ENCODE measurements at places on chromosomes 16 and 17.

- no peak for DNase-seq
Measured at GRCh38 chr17:16322636-16323035, 30.6 kb downstream of the CENPV start.

- DNase-seq, result no peak
Measured at GRCh38 chr17:48207776-48208544, 100.4 kb downstream of the SNX11 start.

GRCh38 chr17:2085648-2085949 lies 30.7 kb downstream of the HIC1 start:
- DNase-seq, result no peak

DNA sequence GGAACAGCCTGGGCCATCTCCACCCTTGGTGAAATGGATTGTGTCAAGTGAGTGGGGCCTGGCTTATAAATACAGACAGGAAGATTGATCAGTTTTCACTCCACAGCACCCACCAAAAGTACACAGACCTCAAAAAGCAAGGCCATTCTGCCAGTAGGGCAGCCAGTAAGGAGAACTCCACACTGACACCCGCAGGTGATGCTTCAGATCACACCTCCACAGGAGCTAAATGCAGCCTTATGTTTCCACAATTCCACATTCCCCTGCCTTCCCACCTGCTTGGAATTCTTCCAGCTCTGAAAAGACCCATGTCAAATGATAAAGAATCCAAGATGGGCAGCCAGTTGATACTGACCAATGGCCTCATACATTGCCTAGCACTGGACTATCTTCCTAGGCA lies 191.1 kb downstream of the ZFHX3 start:
- DNase-seq, result no peak

DNA sequence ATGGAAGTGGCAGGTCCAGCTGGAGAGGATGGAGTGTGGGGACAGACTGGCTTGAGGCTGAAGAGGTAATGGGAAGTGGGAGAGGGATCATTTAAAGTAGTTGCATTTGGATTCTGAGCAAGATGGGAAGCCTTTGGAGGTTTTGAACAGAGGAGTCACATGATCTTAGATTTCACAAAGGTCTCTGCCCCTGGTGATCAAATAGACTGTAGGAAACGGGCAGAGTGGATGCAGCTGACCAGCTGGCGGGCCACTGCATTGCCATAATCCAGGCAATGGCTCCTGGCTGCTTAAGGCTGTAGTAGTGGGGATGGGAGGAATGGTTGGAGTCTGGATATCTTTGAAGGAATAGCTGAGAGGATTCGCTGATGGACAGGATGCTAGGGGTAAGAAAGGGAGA lies 81.5 kb downstream of the SLC6A2 start:
- no peak for DNase-seq

- DNase-seq, result no peak
Measured at GRCh38 chr16:81767987-81768592, 11.0 kb upstream of the PLCG2 start.

DNA sequence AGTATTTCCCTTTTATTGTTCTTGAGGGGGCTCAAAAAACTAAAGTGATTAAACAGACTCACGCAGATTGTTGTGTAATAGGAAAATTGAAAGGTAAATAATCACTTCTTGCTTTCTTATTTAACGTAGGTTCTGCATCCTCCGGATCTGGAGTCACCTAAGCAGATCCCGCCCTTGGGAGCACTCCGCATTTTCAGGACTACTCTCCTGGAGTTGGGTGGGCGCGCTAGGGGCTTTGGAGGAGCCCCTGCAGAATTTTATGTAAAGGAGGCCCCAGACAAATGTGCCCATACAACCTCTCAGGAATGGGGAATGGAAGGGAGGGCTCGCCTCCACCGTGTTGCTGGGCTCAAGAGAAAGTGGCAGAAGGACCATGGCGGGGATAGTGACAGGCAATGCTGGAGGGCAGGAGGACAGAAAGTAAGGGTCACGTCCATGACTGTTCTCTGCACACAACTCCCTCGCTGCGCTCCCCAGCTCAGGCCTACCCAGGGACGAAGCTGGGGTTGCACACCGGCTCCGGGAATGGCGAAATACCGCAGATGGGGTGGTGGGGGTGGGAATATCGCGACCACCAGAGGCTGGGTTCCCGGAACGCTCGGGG lies 8.3 kb downstream of the MT2A start:
- no peak for DNase-seq

GRCh38 chr17:36999471-36999870 lies 50.7 kb downstream of the AATF start:
- no peak for DNase-seq

- DNase-seq, result no peak
Measured at GRCh38 chr16:68851601-68852000, 8.3 kb downstream of the TANGO6 start.

DNA sequence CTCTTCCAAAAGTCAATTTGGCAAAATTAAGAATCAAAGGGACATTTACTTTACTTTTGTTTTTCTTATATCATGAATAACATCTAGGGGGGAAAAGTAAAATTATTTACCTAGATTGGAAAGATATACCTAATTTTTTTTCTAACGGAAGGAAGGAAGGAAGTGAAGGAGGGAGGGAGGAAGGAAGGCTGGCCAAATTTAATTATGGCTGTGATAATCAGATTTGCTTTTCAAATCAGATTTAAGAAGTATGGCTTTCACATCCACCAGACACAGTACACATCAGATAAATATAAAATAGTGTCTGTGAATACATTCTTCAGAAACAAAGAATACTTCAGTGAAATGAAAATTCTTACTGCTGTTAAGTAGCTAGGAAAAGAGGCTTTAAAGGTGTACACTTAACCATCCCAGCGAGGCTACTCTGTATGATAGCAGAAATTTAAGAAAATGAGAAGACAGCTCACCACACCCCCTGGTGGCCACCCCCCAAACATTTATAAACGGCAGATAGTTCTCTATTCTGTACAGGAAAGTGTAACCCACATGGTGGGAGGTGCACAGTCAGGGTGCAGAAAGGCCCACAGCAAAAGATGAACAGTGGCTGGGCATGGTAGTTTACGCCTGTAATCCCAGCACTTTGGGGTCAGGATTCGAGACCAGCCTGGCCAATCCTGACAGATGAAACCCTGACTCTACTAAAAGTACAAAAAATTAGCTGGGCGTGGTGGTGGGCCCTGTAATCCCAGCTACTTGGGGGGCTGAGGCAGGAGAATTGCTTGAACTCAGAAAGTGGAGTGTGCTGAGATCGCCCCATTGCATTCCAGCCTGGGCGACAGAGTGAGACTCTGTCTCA lies 150.8 kb downstream of the SSH2 start:
- DNase-seq, result peak; percentile 58

DNA sequence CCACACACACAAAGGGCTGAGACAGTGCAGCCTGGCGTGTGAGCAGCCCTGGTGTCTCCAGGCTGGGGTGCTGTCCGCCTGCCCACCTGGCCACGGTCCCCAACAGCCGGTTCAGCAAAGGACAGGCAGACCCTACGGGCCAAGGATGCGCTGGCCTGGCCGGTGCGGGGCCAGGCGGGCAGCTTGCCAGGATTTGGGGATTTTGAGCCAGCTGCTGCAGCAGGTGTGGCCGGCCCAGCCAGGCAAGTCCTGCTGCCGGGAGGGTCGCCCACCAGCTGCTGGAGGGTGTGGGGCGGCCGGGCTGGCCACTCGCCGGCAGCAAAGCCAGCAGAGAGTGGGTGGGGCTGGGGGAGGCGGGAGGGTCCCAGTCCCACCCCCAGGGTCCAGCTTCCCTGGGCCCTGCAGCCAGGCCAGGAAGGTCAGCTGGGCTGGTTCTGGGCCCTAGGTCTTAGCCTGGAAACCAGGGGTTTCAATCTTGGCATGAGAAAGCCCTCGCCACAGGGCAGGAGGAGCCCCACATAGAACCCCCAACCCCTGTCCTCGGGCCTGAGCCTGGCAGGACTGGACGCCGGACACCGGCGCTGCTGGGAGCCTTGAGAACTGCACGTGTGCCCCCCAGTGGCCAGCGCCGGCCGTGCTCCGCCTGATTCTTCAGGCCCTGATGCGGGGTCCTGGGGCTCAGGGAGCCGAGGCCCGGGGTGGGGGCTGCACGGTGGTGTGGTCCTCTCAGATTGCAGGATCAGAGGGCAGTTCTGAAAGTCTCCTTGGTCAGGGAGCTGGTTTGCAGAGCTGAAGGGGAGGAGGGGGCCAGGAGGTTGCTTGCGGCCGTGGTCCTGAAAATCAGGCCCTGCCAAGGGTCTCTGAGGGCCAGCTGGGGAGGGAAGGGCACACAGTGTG lies 17.6 kb upstream of the SSTR5 start:
- DNase-seq, result no peak

DNA sequence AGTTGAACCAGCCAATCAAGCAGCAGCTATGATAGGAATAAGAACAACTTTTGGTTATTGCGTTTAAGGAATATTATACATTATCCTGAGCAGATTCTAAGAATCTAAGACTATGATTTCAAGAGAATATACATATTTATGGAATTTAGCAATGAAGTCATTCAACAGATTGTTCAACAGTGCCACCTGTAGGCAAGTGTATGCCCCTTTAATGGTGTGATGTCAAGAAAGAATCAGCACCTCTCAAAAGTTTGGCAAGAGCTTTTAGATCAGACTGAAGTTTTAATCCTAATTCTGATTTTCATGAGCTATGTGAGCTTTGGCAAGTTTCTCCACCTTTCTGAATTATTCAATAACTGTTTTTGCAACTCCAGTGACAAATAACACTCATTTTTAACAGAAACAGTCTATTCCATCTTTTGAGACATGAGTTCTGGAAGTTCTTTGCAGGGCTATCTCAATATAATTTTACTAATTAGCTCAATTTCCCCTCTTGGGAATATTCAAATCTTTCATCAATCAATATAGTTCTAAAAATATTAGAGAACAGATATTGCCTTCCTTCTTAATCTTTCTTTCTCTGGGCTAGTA lies 474.3 kb upstream of the TOM1L1 start:
- no peak for DNase-seq

DNA sequence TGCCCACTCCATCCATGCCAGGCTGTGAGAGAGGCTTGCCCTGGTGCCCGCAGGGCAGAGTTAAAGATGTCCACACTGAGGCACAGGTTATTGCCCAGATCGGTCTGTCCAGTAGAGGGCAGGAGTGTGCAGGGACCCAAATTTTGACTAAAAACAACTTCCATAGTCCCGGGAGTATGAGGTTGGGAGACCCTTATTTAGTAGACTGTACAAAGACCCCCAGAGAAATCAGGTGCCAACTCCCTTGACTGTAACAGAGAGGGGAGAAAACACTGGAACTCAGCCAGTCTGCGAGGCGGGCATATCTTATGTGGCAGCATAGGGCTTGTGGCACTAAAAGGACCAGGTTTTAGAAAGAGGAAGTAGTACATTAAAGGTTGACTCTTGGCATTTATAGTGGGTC lies 43.4 kb downstream of the HNF1B start:
- DNase-seq, result peak; percentile 43

DNA sequence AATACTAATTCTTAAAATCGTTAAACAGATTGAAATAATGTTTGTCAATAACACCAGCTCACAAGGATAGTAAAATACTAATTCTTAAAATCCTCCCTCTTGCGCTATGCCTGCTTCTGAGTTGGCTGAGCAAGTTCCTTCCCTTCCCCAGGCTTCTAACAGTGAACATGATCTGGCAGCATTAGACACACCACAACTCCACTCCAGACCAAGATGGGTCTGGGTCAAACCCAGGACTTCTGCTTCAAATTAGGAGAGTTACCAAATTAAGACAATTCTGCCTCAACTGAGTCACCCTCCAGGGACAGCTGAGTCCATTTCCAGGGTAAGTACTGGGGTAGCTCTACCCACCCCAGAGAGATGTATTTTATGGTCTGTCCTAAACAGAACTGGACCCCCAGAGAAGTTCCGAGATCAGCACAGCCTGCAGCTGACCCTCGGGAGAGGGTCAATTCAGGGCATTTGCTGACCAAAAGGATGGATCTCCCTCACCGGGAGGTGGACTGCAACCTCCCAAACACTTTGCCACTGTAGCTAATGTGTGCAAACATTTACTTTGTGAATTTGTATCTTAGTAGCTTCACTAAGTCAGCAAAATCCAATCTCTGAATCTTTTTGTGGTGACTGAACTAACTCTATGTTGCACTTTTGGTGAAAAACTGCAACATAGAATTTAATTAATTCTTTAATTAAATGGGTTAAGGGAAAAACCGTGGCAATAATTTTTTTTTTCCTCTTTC lies 48.8 kb downstream of the ADCY9 start:
- DNase-seq, result no peak

- DNase-seq, result no peak
Measured at GRCh38 chr16:68447653-68448359, 502 bp downstream of the SMPD3 start.

DNA sequence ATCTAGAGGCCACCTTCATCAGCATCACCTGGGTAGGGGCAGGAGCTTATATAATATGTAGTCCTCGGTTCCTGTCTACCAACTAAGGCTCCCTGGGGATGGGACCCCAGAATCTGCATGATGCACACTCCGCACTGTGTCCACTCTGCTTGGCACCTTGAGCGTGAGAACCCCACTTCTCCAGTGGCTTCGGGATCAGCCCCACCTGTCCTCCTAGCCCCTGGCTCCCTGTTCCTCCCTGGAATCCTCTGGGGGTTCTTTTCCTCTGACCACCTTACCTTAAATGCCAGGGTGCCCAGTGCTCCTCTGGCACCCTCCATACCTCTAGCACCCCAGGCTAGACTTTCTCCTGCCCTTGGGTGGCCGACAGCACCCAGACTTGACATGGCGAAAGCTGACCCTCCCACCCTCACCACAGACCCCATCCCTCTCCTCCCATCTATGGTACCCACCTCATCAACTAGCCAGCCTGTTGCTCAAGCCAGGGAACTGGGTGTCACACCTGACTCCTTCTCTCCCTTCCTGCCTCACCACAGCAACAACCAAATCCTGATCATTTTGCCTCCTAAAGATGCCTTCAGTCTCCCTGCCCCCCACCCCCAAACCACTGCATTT lies 2.8 kb upstream of the NXPH3 start:
- no peak for DNase-seq

DNA sequence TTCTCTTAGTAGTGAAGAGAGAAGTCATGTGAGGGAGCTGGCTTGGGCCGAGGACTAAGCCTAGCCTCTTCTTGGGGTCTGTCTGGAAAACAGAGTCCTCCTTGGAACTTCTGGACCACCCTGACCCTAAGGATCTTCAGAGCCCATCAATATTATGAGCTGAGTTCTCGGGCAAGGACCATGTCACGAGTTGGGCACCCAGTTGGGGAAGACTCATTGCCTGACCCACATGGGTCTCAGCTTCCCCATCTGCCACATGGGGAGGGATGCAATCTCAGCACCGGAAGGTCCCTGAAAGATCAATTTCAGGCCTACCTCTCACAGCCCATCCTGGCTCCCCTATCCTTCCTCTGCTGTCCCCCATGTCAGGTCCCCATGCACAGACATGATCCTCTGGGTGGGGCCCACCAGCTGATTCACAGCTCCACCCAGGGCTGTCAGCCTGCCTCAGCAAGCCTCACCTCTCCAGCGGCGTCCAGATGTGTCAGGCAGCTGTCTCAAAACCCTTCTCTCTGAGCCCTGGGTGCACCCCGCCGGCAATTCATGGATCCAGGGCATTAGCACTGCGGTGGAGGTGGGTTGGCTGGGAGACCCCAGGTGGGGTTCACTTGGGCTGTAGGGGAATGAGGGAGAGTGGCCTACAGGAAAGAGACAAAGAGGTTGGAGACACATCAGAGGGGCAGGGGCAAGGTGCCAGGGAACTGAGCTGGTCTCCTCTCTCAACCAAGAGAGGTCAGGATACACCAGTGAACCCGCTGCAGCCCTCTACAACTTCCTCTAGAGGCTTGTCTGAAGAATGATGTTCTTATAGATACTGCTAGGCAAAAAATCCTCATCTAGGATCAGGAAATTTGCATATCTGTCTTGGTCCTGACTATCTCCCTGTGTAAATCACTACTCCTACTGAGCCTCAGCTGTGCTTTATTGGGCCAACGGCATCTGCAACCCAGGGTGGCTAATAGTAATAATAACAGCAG lies 1.8 kb downstream of the NLRP1 start:
- no peak for DNase-seq

Data from stimulated activated CD4-positive, alpha-beta T cell treated with anti-CD3 and anti-CD28 coated beads, TNF-alpha, amount 100 ng/mL, for 24 hours (primary cell).